ENCODE measurements at places on chromosomes 5 and 9.

DNA sequence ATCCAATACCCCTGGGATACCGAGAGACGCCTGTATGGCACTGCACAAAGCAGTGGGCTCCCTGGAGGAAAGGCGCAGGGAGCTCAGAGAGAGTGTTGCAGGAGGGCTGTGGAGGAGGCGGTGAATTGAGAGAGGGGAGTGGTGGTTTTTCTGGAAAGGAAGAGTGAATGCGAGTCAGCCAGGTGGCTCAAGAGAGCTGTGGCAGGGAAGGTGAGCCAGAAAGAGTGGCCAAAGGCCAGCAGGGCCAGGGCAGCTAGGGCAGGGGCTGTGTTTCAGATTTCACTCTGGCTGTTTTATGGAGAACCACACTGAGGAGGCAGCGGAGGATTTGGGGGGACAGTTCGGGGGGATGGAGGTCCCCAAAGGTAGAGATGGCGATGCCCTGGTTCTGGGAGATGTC is 13.0 kb upstream of the DAB2IP start:
- DNase-seq, result no peak

DNA sequence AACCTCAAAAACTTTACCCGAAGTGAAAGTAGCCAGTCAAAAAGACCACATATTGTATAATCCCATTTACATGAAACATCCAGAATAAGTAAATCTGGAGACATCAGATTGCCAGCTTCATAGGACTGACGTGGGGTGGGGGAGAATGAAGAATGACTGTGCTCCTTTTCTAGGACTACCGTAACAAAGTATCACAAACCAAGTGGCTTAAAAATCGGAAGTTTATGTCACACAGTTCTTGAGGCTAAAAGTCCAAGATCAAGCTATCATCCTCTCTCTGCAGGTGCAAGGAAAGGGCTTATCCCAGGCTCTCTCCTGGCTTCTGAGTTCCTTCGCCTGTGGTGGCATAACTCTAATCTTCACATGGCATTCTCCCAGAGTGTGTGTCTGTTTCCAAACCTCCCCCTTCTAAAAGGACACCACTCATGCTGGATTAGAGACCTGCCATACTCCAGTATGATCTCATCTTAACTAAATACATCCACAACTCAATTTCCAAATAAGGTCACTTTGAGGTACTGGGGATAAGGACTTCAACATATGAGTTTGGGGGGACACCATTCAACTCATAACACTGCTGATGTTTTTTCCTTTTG is 25.5 kb downstream of the ADAM19 start:
- DNase-seq, result no peak

DNA sequence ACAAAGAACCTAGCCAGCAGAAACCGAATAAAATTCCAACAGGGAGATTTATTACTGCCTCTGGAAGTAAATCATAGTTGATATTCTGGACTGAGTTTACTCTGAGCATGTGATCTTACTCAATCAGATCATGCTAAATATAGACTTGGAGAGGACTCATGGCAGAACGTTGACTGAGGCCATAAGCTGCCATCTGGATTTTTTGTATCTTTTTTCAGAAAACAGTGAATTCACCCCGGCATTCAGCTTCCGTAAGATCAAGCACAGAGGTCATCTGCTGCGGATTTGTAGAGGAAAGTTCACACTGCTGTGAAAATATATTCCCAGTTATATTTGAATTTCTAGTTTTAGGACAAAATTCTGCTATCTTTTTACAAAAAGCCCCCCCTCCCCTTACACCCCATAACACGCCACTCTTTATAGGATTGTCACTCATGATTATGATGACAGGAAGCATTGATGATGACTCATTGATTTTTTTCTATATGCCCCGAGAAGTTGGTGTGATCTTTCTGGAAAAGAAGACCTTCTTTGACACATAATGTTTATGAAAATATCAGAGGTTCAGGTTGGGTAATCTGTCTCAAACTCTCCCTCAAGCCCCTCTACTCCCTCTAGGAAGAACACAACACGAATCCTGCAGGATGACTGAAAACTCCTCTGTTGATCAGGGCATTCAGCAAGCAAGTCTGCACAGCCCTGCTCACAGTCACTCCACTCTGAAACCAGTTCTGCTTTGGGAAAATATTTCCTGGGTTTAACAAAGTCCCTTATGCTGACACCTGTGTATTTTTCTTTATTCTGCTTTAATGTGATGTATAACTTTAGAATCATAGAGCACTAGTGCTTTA is 70.8 kb downstream of the NXNL2 start:
- DNase-seq, result no peak

GRCh38 chr5:81852291-81853029 is 101.6 kb upstream of the SSBP2 start:
- peak; percentile 64 for DNase-seq

GRCh38 chr5:42719034-42719433 is 37.6 kb upstream of the CCDC152 start:
- no peak for DNase-seq

DNA sequence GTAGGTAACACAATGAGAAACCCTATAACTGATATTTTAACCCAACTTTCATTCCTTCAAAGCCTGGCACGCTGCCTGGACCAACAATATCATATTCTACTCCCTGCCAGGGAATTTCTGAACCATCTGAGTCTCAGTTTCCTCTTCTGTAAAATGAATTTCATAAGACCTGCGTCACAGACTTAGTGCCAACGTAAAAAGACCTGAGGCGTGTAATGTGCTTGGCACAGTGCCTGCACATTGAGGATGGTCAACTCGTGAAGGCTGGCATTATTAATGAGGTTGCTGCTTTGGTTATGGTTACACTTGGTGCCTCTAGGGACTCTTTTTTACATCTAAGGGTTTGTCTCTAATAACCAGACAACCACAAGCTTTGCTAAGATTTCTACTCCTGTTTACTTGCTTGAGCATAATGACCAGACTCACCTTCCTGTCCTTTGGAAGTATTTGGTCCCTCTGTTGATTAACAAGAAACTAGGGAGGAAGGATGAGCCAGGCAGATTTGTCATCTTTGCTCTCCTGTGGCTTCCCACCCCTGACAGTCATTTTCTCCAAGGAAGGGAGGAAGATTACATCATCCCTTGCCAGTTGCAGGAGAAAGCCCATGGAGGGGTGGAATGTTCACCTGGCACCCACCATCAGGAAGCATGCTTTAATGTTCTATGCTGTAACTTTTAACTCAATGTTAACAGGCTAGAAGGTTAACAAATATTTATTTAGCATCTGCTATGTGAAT is 79.0 kb downstream of the PAPPA start:
- no peak for DNase-seq

- DNase-seq, result no peak
Measured at GRCh38 chr9:89435071-89435823, 62.7 kb downstream of the SEMA4D start.

DNA sequence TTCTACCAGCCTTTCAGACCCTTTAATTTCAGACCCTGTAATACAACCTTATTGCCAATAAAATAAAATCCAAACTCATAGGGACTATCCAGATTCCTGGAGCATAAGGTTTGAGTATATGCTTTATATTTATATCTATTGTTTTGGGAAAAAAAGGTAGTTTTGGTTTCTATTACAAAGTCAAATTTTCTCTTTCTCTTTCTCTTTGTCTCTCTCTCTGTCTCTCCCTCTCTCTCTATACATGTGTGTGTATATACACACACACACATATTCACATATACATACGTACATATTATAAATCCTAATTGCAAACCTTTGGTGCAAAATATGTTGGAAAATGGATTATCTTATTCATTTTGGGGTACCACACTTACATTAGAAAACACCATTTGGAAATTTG is 39.0 kb downstream of the TMEM232 start:
- no peak for DNase-seq

- no peak for DNase-seq
Measured at GRCh38 chr5:154516475-154516874, 38.4 kb upstream of the HAND1 start.

DNA sequence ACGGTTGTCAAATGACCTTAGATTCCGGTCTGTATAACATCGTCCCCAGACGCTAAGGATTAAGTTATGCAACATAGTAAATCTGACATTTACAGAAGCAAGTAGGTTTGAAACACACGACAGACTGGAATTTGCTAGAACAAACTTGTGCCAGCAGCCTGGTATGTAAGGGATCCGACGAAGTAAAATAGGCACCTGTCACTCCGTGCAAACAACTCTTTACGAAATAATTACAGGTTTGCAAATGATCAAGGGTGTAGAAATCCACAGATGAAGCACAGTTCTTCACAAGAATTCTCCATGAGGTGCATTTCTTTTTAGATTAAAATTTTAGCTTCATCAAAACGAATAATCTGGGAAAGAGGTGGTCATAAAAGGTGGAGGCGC is 508 bp downstream of the MOCS2 start:
- DNase-seq, result no peak

DNA sequence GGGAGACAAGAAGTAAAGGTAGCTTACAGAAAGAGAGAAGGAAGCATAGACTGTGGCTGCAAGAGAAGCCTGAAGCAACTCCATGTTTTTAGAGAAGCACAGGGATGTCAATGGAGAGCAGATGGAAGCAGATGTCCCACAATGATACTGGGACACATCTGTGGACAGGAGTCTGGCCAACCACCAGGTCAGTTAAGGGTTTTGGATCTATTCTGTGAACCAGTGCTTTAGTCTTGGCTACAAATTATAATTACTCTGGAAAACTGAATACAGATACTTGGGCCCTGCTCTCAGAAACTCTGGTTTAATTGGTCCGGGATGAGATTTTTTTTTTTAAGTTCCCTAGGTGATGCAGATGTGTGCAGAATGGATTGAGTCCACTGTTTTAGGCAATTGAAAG is 592.8 kb downstream of the CSNK1G3 start:
- DNase-seq, result no peak

DNA sequence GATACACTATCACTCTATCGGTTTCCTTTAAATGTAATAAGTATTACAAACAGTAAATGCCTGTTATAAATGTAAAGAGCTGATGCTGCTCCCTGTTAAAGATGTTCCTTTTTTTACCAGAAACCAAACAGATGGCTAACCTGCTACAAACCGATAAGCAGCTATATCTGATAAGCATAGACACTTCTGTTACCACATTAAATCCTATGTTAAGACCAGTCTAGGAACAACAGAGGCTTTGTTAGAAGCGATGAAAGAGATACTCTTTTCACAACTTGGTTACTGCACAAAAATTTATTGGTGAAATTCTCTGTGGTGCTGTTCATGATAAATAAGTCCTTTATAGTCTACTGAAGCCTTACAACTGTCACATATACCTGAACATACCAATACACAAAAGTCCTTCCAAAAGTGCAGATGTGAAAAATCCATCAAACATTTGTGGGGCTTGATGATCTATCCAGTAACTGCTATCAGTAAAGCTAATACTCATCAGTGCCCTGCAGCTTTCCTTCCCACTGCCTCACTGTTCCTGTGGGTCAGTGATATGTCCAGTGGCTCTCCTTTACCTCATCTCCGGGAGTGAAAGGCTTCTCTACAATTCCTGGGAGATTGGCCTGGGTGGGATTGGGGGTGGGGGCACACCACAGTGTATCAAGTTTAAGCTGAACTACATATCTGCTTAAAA is 25.8 kb upstream of the PRXL2C start:
- DNase-seq, result no peak

DNA sequence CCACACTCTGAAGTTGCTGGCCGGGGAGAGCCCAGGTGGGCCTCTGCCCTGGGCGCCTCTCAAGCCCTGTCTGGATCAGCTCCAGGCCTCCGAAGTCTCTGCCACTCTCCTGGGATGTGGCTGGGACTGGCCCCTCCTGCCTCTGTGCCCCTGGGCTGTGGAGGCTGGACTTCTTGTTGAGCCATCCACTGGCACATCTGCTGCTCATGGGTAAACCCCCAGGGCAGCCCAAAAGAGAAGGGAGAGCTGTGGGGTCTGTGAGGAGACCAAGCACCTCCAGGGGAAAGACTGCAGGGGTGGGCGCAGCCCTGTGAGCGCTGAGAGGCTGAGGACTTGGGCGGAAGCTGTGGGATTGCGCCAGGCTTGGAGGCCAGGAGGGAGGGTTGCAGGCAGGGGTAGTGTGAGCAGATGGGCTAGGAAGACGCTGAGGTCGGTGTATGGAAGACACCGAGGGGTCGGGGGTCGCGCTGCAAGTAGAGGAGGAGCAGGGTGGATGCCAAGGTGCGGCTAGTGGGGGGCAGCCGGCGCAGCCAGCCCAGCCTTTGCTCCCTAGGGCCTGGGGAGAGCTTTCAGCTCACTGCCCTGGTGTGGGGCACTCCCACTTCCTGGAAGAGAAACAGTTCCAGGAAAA is 118.1 kb downstream of the WNK2 start:
- DNase-seq, result peak; percentile 45

GRCh38 chr5:166493612-166494011 is 1797.8 kb upstream of the WWC1 start:
- no peak for DNase-seq

- no peak for DNase-seq
Measured at GRCh38 chr5:78805474-78806124, 157.0 kb upstream of the LHFPL2 start.

GRCh38 chr9:34127035-34127948 is 794 bp upstream of the DCAF12 start:
- peak; percentile 56 for DNase-seq

DNA sequence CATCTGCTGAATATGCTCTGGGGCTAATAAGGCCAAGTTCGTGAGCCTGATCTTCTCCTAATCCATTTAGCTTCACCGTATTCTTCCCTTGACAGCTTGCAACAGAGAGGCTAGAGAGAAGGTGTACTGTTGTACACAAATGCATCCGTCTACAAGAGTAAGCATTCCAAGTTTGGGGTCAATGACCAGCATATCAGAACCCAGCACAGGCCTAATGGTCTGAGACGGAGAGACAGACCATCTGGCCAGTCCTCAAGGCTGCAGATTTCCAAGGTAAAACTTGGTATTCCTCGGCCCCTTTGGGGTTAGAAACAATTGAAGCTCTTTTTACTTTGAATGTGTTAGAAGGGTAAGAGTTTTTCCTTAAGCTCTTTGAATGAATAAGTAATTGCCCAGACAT is 481.2 kb upstream of the KLF4 start:
- DNase-seq, result no peak

GRCh38 chr9:13627071-13627470 is 347.6 kb upstream of the MPDZ start:
- no peak for DNase-seq

- no peak for DNase-seq
Measured at GRCh38 chr5:65776441-65777141, 54.6 kb downstream of the NLN start.

- DNase-seq, result no peak
Measured at GRCh38 chr9:78828521-78828920, 531.6 kb downstream of the PSAT1 start.

- peak; percentile 52 for DNase-seq
Measured at GRCh38 chr5:37840053-37841034, 503 bp upstream of the GDNF start.

GRCh38 chr5:124001036-124001615 is 489.1 kb downstream of the CSNK1G3 start:
- DNase-seq, result no peak

- no peak for DNase-seq
Measured at GRCh38 chr5:74035521-74035937, 409.5 kb downstream of the ARHGEF28 start.

GRCh38 chr9:95131023-95131943 is 186.2 kb downstream of the FANCC start:
- peak; percentile 61 for DNase-seq

GRCh38 chr5:36270876-36271575 is 29.3 kb upstream of the NADK2 start:
- no peak for DNase-seq

- DNase-seq, result peak; percentile 56
Measured at GRCh38 chr9:72557549-72557948, 36.1 kb downstream of the TMC1 start.
